ENCODE measurements at places on chromosomes 12 and 14.

DNA sequence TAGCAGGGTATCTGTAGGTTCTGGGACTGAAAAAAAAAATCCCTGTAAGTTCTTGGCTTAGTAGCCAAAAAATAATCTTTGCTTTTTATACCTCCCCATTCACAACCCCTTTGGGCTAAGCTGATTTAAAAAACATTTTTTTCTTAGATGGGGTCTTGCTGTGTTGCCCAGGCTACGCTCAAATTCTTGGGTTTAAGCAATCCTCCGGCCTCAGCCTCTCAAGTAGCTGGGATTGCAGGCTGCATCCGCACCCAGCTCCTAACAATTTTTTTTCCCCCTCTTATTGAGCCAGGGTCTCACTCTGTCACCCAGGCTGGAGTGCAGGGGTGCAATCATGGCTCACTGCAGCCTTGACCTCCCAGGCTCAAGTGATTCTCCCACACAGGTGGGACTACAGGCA, 9.1 kb upstream of the ISM2 start:
- no peak for DNase-seq

GRCh38 chr14:23182372-23183157, 895 bp downstream of the SLC7A8 start:
- DNase-seq, result no peak

DNA sequence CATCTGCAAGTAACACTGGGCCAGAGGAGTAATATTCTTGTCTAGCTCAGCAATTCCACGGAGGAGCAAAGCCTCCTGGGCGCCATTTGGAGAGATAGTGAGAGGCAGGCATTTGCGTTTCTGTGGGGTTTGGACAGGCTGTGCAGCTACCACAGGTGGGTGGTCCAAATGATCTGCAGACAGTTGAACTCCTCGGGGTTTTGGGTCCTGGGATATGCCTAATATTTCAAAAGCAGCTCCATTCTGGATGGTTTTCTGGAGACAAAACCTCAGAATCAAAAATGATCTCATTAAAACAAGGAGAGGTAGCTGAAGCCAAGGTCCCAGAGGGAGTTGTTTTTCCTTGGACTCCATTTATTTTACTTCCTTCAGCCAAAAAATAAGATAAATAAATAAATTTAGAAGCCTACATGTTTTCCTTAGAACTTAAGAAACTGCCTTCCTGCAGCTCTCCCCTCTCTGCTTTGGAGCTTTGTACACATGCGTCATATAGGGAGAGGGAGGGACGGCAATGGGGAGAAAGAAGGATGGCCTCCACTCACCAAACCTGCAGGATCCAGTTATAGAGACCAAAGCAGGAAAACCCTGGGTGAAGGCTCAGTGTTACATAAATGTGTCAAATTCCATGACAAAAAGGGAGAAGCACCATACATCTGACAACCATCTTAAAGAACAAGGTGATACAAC, 227.3 kb upstream of the DAAM1 start:
- no peak for DNase-seq

- no peak for DNase-seq
Observed at GRCh38 chr12:112741106-112741505, 50.4 kb upstream of the RPH3A start.

Data from NCI-H226 (cell line).